Activated effector memory CD4-positive, alpha-beta T cell treated with Interleukin-2 at 50 U/mL for 16 hours (primary cell): ENCODE measurements at places on chromosomes 13 and 19.

DNA sequence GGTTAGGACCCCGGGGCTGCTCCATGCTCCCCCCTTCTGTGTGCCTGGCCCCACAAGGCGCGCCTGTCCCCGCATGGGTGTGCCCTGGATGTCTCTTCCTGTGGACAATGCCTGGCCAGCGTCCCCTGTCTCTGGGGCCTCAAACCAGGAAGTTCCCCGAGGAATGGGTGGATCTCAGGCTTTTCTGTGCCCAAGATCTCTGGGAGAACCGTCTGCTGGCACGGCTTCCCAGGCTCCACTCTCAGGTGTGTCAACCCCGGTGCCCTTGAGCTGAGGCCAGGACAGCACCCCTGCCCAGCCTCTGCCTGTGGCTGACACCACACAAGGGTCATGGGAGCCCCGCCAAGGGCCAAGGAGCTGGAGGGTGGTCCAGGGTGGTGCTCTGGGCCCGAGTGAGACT is 15.7 kb downstream of the ZNF444 start:
- DNase-seq = no peak

DNA sequence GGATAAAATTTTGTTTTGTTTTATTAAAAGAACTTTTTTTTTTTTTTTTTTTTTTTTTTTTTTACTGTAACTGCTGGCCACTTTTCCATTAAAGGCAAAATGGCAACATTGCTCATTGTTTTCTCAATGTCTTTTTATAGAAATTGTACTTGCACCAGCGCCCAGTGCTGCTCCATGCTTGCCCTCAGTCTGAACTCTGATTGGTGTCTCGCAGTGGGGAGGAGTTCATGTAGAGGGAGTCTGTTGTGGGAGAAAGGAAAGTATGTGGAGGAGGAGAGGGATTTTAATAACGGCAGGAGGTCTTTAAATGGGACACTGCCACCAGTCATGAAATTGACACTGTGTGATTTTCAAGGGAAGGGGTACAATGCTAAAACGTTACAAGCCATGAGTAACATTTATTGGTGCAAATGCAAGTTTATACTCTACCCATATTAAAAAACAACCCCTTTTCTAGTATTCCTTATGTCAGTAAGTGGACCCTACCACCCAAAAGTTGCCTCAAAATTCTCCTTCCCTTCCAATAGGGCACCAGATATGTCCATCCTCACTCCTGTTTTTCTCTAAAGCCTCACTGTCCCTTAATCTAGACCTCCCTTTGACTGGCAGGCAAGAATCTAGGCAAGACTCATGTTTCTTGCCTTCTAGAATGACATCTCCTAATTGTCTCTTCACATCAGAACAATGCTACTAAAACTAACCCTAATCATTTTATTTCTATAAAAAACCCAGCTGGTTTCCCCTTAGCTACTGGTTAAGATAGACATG is 3.2 kb downstream of the RASL11A start:
- no peak for DNase-seq

DNA sequence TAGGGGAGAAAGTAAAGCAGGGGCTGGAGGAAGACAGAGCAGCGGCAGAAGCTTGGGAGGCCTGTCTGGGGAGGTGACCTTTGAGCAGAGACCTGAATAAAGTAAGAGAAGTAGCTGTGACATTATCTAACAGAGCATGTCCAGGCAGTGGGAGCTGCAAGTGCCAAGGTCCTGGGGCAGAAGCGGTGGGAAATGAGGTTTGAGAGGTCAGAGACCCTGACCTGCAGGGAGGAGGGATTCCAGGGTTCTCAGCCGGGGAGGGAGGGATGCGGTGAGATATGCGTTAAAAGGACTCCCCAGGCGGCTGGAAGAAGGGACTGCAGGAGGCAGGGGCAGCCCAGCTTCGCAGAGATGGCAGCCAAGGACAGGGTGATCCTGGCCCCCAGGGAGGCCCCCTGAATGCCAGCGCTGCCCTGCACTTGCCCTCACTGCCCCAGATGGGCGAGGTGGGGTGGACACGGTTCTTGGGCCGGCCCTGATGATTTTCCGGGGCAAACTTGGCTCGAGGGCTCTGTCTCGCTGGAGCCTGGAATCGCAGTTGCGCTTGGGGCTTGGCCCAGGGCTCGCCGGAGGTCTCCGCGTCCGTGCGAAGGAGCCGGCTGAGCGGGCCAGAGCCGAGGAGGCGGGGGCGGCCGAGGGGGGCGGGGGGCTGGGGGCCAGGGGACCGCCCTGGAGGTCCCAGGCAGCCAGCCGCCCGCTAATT is 3.2 kb downstream of the CRLF1 start:
- DNase-seq = no peak

DNA sequence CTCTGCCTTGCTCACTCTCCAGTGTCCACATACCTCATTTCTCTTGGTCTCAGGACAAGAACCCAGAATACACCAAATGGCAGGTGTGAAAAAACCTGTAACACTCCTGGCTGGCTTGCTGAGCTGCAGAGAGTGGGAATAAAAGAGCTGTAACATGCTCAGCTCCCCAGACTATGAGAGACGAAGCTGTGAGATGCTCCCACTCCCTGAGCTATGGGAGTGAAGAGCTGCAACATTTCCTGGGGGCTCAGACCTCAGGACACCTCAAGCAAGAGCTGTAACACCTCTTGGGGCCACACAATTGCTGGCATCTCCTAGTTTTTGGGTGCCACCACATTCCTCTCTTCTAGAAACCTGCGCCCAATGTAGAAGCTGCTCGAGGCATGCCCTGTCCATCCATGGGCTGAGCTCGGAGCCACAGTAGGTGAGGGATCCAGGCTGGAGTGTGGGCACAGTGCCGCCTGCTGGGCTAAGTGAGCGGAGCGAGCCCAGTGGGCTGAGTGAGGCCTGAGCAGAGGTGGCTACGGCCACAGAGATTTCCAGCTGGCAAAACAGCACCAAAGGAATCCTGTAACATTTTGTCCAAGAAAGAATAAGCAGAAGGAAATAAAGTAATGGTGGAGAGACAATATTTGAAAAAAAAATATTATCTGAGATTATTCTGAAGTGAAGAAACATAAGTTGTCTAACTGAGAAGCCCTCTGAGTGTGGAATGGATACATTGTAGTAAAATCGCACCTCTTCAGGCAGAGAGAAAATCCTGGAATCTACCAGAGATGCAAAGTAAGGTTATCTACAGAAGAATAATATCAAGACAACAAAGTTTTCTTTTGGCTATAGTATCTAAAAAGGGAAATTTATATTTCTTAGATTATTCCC is 186.2 kb upstream of the PCDH9 start:
- DNase-seq = no peak

DNA sequence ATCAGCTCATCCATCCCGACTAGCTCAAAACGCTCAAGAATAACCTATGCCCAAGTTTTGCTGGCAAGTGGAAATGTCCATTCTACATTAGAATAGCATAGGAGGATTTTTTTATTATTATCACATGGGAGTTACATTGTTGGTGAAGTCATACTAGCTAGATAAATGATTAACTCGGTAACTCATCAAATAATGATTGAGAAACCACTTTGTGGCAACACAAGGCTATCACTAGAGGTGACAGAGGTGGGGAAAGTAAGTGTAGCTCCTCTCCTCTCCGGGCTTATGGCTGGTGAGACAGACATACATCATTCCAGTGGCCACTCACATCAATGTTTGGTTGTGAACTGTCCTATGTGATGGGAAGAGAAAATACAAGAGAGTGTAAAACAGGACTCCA is 161.6 kb downstream of the ZIC5 start:
- no peak for DNase-seq

GRCh38 chr19:58279042-58279924 is 528 bp downstream of the ZNF8 start:
- DNase-seq = peak; percentile 18

DNA sequence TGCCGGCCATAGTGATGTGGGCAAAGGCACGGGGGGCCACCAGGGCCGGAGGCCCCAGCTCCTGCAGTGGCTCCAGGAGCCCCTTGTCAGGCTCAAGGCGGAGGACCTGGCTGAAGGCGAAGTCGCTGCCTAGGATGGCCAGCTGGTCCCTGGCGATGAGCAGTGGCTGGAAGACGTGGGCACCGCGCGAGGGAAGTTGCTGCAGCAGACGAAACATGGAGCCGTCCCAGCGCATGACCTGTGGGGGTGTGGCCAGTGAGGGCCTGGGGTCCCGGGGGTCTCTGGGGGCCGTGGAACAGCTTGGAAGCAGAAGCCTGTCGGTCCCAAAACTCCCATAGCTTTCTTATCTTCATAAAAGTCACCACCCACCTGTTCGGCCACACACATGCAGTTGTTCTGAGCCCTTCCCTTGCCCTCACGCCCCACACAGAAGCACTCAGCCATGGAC is 9.6 kb downstream of the LGI4 start:
- no peak for DNase-seq

GRCh38 chr19:45249261-45250033 is 1.6 kb upstream of the MARK4 start:
- no peak for DNase-seq

GRCh38 chr19:28971049-28971448 is 241.9 kb downstream of the UQCRFS1 start:
- DNase-seq = no peak

DNA sequence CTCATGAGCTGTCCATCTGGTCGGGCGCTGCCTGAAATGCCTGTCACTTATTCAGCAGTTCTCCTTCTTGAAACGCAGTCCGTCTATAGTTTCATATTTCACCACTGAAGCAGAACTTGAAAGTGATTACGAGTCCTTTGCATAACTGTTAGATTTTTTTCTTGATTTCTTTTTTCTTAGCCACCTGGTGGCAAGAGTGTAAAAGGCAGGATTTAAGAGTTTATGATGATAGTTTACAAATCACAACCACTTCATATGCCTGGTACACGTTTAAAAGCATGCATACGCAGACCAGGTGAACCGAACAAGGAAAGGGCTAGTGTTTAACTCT is 45.8 kb downstream of the GGACT start:
- no peak for DNase-seq

- DNase-seq = no peak
These were observed 2.4 kb downstream of the HPN start for GRCh38 chr19:35043906-35044305.

DNA sequence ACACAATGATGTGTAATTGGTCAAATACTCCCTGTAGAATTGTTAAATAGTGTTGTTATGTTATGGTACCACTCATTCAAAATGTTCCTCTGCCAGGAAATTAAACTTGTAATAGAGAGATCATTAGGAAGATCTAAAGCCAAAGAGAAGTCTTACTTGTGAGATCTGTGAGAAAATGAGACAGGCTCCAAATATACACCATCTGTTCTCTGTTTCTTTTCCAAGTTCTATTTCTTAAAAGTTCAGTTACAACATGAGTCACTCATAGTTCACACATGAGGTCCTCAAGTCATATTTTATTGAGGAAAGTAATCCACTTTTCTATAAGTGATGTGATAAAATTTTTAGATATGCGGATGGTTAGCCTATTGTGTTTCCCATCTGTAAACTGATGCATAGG is 1038.1 kb upstream of the PRR20A start:
- DNase-seq = no peak

DNA sequence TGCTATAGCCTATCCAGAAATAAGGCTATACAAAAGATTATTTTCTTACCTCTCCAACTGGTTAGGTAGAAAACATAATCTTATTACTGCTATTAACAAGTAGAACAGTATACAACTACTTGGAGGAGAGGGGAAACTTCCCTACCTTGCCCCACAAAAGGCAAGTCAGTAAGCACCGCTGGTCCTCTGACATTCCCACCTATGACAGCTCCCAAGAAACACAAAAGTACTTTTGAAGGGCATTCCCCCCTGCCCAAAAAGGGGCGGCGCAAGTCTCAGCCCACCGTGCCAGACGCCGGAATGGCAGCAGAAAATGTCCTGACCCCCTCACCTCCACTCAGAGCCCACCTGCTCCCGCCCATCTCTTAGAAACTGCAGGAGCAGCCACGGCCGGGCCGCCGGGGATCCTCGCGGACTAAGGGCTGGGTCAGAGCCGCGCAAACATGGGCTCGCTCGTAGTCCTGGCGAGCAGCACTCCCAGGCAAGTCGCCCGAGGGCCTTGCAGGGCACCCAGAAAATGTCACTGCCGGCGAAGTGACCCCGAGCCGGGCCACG is 437 bp downstream of the SUCLA2 start:
- no peak for DNase-seq

- no peak for DNase-seq
These were observed 612 bp upstream of the ZNF154 start for GRCh38 chr19:57709616-57710015.

- DNase-seq = no peak
These were observed 227.4 kb downstream of the TEX29 start for GRCh38 chr13:111547726-111548273.

- DNase-seq = no peak
These were observed 17.9 kb downstream of the ACTN4 start for GRCh38 chr19:38665219-38665931.

- DNase-seq = no peak
These were observed 289.1 kb downstream of the NDFIP2 start for GRCh38 chr13:79770056-79770455.

- no peak for DNase-seq
These were observed 11.4 kb upstream of the CPAMD8 start for GRCh38 chr19:17037966-17038500.

DNA sequence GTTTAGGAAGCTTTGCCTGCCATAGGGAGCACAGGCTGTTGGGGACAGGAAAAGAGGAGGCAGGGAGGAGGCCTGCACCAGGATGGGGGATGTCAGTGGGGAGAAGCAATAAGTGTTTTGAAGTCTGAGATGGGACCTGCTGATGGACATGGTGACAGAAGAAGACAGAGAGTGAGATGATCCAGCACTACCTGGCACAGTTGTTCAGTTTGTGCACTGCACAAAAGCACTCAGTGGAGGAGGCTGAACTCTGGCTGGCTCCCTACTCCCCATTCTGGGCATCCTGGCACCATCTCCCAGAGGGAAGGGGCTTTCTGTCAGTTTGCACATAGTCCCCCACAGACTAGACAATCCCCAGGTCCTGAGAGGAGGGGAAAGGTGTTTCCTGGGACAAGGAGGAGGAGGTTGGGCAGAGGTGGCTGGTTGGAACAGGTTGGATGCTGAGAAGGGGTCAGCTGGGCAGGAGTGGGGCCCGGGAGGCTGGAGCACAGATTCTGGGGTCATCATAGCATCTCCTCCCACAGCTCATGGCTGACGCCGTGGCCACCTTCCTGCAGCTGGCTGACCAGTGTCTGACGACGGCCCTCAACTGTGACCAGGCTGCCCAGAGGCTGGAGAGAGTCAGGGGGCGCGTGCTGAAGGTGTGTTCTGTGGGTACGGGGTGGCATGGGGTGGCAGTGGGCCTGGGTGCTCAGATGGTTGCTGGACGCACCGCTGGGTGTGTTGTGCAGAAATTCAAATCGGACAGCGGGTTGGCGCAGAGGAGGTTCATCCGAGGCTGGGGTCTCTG is 12.5 kb upstream of the COLGALT1 start:
- no peak for DNase-seq

- no peak for DNase-seq
These were observed 2.3 kb downstream of the ZSCAN5A start for GRCh38 chr19:56312342-56312741.

- DNase-seq = no peak
These were observed 233.6 kb downstream of the SLITRK6 start for GRCh38 chr13:85565652-85566051.

GRCh38 chr13:49740870-49741269 is 49.6 kb upstream of the EBPL start:
- DNase-seq = no peak

- DNase-seq = no peak
These were observed 2.2 kb downstream of the KBTBD6 start for GRCh38 chr13:41130356-41130755.

GRCh38 chr19:58407658-58408151 is 744 bp upstream of the ZNF584 start:
- DNase-seq = no peak
